ENCODE measurements at places on chromosomes 2 and 18. TPM values are rescaled to one million over a fixed set of nuclear protein-coding genes. Genes with fewer than 3 reads are reported as not detected.

The CFAP65 gene
- total RNA-seq = not detected

GRCh38 chr2:96730212-96730611, 9.7 kb downstream of the LMAN2L start:
- no peak for DNase-seq

- no peak for DNase-seq
Measured at GRCh38 chr18:50161597-50162205, 33.2 kb downstream of the MYO5B start.

DNA sequence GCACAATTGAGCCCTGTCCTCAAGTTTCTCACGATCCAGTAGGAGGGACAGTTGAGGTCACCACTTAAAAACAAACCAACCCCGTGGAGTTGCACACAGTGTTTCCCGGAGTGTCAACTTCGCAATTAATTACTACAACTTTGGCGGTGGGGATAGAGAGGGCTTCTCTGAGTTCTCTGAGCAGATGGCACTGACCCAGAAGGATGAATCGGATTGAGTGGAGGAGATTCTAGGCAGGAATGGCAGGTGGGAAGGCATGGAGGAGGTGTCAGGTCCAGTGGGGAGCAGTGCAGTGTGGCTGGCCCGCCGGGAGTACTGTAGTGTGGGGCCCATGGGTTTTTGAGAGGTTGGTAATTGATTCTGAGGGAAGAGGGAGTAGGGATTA, 12.0 kb downstream of the SIX3 start:
- DNase-seq = no peak

The LYG1 gene
- total RNA-seq = 0.99 TPM

The UPP2 gene
- total RNA-seq = 0.60 TPM

DNA sequence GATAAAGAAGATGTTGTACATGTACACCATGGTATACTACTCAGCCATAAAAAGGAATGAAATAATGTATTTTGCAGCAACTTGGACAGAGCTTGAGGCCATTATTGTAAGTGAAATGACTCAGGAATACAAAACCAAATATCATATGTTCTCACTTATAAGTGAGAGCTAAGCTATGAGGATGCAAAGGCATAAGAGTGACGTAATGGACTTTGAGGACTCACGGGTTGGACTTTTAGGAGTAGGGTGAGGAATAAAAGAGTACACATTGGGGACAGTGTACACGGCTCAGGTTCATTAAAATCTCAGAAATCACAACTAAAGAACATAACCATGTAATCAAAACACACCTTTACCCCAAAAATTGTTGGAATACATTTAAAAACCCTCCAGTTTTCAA, 206.4 kb downstream of the RIT2 start:
- no peak for DNase-seq

DNA sequence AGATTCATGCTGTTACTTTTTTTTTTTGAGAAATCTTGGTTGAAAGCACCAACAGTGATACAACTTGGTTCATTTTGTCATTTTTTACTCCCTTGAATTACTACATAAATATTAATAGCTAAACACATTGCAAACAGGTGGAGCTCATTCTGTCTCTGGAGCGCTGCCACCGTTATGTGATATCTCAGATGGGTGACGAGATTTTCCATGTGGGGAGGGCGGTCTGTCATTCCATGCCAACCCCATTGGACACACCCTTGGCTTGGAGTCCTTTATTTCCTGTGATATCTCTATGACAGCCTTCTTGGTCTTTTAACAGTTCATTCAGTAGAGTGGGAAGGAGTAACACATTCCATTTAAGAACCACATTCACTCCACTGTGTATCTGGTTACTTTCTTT, 794.8 kb downstream of the SATB2 start:
- DNase-seq = no peak

DNA sequence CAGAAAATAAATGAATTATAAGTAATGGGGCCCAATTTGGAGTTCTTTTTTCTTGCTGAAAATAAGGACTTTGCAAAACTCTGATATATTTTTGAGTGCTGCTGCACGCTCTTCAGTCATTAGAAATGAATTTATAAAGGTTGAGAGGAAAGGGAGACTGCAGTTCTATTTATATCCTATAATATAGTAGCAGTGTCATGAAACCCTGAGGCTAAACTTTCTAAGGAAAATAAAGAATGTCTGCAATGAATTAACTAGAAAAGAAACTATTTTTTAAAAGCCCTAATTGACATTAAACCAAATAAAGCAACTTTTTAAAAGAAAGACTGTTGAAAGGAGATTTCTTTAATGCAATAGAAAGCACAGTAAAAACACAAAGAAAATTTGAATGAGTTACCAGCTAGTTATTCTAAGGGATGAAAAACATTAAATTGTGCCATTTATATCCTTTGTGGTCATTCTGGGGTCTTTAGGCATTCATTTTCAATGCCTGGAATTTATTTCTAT, 1072.8 kb upstream of the TMEFF2 start:
- DNase-seq = no peak

The NOP58 gene
- total RNA-seq = 32.3 TPM

GRCh38 chr2:17717666-17718065, 35.9 kb downstream of the SMC6 start:
- no peak for DNase-seq

- no peak for DNase-seq
Measured at GRCh38 chr2:239266779-239267287, 134.0 kb downstream of the HDAC4 start.

The FABP1 gene
- total RNA-seq = not detected

DNA sequence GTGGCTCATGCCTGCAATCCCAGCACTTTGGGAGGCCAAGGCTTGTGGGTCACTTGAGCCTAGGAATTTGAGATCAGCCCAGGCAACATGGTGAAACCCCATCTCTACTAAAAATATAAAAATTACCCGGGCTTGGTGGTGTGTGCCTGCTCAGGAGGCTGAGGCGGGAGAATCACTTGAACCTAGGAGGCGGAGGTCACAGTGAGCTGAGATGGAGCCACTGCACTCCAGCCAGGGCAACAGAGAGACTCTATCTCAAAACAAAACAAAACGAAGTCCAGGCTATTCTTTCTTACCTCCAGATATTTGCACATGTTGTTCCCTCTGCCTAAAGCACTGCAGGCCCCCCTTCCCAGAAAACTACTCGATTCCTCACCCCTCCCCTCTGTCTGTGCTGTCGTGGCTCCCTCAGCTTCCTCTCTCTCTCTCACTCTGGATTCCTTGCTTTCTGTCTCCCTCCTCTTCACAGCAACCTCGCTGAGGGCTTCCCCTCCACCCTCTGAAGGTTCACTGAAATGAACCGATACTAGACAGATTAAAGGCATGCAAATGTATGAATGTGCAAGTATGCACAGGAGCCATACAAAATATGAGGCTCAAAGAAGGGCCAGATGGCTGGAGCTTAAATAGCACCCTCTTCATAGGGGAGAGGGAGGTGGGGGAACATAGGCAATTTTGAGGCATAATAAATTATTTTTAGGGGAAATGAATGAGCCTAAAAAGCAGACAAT, 18.5 kb downstream of the TMEM177 start:
- DNase-seq = no peak

GRCh38 chr2:24429197-24430074, 61.6 kb upstream of the NCOA1 start:
- no peak for DNase-seq

GRCh38 chr18:2961821-2962220, 51.1 kb downstream of the LPIN2 start:
- no peak for DNase-seq

Measured in chondrocyte (in vitro differentiated cells).